ENCODE measurements at places on chromosomes 7 and 10.

DNA sequence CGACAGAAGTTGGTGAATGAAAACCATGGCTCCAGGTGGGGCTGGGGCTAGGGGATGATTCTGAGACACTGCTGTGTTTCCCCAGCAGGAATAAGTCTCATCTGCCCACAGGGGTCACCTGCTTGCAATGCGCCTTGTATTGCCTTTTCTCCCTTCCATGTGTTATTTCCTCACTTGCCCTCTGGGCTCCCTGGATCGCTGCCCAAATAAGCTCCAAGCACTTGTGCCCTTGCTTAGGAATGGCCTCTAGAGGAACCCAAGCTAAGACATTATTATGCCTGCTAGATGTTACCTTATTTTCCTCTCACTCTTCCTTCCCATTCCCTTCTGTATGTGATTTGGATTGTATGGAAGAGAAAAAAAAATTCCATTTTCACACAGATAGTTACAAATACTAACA, 24.8 kb upstream of the PLPP4 start:
- DNase-seq, result no peak

- no peak for DNase-seq
Measured at GRCh38 chr10:27464993-27465392, 39.1 kb upstream of the RAB18 start.

- DNase-seq, result no peak
Measured at GRCh38 chr10:13047529-13048206, 46.2 kb upstream of the CCDC3 start.

GRCh38 chr7:92731335-92732063, 104.9 kb downstream of the CDK6 start:
- DNase-seq, result no peak

DNA sequence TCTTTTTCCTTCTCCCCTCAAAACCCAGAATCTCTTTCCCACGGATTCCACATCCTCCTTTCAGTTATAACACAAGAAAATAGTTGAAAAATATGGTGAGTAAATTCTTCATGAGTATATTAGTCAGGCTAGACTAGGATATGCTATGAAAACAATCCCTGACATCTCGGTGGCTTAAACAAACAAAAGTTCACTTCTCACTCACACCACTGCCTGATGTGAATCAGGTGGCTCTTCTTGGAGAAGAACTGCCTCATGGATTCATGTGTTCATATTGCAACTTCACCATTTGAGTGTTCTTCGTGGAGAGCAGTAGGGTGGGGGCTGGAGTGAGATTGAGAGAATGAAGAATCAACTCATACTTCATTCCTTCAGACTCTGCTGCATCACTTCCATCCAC, 204.1 kb downstream of the PHF14 start:
- DNase-seq, result no peak

DNA sequence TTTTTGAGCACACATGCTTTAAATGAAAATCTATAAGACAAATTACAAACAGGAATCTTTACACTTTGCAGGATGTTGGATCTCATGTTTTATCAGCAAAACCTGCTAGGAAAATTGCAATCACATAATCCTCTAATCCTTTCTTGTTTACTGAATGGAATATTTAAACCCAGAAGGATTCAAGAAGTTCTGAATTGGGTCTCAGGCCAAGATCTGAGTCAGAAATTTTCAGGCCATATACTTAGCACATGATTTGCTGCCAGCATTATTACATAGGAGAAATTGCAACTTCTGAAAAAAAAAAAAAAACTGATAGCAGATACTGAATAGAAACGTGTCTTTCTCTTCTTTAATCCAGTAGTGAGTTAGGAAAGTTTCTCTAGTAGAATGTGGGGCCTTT, 1005.3 kb upstream of the POT1 start:
- DNase-seq, result no peak

- DNase-seq, result no peak
Measured at GRCh38 chr10:84718877-84719616, 390.7 kb downstream of the CCSER2 start.

DNA sequence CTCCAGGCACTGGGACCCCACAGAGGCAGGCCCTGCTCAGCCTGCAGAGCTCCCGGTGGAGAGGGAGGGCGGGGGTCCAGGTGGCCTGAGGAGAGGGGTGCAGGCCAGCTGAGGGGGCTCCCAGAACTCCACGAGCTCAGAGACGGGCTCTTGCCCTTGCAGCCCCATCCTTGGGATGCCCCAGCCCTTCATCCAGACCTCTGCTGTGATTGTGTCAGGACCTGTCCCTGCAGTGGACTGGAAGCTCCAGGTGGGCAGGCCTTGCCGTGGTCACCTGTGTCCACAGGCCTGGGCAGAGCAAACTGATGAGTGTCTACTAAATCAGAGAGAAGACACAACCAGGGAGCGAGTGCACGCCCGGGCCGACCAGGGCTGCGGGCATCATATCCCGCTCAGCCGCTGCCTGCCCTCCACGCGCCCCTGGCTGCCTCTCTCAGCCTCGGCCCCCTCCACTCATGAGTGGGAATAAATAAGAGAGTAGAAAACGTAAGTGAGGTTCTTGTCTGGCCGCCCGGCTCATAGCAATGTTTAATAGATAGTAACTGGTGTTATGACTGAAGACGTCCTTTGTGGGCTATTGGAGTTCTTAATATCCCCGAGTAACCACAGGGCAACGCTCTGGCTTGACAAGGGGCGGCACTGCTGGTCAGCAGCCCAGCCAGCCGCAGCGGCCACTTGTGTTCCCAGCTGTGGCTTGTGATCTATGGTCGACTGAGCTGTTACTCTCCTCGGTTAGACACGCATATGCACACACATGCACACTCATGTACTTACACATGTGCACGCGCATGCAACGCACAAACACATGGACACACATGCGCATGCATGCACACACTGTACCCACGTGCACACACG, 105.6 kb downstream of the LHPP start:
- no peak for DNase-seq

DNA sequence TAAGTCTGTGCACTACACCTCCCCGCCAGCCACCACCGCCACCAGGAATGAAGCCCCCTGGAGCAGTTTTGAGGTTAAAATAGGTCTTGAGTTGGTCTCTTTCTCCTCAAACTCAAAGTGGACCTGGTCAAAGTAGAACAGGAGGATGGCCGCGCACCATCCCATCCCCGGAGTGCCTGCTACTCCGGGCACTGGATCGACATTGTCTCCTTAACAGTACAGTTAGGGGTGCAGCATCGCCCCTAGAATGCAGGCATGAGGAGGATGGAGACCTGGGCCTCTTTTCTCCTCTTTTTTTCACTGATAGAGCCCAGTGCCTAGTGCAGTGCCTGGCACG, 145.5 kb downstream of the SLIT1 start:
- DNase-seq, result no peak

- no peak for DNase-seq
Measured at GRCh38 chr7:2205036-2205780, 27.5 kb downstream of the MAD1L1 start.

DNA sequence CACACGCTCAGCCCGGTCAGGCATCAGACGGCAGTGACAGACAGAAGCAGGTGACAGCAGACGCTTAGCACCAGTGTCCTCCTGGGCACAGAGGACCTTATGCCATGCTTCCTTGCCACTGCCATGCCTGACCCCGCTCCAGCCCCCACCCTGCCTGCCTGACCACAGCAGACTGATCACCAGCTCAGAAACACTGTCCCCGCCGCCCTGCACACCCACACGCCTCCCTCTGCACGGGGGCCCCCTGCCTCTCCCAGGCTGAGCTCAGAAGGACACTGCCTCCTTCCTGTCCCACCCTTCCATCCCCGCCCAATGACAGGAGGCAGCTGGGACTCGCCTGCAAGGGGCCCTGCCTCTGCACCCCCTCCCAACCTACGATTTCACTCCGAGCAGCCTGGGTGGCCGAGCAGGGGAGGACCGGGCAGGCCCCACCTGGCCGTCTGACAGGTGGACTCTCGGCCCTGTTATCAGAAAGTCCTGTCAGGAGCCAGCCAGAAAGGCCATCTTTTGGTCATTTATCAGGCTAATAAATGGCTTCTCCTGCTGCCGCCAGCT, 183.4 kb downstream of the ELFN1 start:
- no peak for DNase-seq

DNA sequence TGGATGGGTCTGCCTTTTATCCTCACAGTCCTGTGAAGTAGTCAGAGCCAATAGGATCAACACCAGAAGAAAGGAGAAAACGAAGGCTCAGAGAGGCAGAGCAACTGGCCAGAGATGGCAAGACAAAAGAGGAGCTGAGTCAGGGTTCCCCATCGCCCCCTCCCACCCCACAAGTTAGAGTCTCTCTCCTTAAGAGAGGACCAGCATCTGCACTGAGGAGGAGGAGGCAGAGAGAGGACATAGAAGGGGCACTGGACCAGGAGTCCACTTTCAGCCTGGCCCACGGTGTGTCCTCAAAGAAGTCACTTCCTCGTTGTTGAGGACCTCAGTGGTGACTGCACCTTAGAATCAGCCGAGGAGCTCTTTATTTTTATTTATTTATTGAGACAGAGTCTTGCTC, 11.6 kb downstream of the SPOCK2 start:
- no peak for DNase-seq

GRCh38 chr7:19972876-19973275, 199.5 kb upstream of the TMEM196 start:
- no peak for DNase-seq

- no peak for DNase-seq
Measured at GRCh38 chr7:30390736-30391636, 87.6 kb downstream of the NOD1 start.

DNA sequence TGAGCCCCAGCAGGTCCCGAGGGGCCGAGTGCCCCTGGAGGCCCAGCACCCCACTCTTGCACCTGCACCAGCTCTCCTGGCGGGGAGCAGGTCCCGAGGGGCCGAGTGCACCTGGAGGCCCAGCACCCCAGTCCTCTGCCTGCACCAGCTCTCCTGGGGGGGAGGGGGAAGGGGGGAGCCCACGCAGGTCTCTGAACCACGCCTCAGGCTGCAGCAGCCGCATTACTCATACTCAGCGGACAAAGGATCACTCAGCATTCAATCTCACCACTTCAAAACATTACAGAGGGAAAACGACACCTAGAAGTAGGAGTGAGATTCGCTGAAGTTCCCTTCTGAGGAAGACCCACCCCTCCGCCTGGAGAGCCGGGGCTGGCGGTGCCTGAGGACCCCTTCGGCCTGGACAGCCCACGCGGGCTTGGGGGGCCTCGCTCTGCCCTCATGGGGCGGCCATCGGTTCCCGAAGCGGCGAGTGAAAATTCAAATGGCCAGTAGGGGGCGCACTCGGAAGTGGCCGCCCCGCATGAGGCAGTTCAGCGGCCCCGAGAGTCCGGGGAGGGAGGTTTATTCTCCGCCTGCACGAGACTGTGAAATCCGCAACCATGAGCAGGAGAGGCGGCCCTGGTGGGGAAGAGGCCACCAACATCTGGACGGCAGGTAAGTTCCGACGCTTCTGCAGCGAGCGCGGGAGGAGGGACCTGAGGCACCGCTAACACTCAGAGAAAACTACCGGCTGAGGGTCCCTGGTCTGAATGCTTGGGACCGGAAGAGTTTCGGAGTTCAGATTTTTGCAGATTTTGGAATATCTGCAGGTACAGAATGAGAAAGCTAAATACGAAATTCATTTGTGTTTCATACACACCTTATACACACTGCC, 1.1 kb upstream of the GPER1 start:
- DNase-seq, result no peak

- no peak for DNase-seq
Measured at GRCh38 chr7:48139459-48139858, 31.8 kb upstream of the ABCA13 start.

- no peak for DNase-seq
Measured at GRCh38 chr10:95395947-95396449, 105.2 kb upstream of the PDLIM1 start.

GRCh38 chr10:63094405-63094804, 38.7 kb upstream of the NRBF2 start:
- DNase-seq, result no peak

GRCh38 chr10:34681933-34682332, 133.2 kb downstream of the PARD3 start:
- no peak for DNase-seq

DNA sequence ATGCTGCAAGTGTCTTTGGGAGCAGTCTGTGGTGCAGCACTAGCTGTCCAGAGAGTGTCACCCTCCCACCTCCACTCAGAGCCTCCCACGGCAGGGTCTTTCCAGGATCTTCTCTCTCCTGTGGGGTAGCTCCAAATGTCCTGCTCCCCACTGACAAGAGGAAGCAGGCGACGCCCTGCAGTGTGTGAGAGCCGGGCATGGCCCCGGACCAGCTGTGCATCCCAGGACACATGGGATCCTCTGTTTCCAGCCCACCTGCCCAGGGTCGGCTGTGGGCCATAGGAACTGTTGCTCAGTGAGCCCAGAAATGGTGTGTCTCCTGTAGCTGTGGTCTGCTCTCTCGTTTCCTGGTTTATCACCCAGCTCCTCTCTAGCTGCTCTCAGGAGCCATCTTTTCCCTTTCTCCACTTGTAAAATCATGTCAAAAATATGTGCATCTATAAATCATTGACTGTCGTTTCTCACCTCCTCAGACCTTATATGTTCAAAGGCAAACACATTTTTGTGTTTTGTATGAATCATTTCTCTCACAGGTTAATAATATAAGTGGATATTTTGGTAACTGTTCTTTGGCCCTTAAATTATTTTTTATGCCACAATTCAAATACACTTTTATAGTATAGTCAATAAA, 74.9 kb downstream of the VWC2 start:
- DNase-seq, result no peak

DNA sequence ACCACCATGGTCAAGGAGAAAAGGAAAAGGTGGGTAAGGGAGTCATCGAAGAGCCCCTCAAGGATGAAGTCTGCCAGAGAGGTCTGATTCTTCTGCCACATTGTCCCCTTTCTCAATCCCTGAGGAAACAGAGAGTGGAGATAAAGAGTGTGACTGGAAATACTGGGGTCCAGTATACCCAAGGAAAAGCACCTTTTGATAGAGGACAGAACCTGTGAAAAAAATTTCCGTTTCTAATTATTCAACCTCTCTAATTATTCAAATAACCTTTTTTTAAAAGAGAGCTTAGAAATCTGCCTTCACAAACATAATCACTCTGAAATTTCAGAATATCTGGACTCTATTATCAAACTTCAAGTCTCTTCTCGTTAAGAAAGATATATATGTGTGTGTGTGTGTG, at the start of gene OR2AE1:
Gene OR2AE1, minus strand, starts transcription at position 101 of the 400 bp plus-strand sequence. Its CDS starts 0 bp downstream, at position 101.
- DNase-seq, result no peak

DNA sequence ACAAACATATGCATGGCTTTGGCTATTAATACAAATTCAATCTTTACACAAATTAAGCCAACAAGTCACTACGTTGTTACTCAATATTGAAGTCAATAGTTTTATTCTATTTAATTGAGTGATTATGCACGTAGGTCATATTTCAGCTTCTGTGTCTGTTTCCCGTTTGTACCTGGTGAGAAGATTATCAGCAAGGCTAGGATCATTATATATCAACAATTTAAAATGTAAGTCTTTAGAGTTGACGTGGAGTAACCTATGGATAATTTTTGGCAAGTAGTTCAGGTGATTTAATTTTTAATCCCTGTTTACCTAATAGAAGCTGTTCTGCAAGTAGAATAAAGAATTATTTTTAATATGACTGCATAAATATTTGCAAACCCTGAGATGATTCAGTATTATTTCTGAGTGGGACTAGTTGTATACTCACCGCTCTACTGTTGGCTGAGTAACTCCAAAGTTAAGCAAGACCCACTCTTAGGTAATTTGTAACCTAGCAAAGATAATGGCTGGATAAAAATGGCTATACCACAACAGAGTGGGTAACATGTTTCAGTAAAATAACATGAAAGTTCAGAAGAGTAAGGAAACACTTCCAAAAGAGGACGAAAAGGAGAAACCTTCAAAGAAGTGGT, 161.0 kb downstream of the HGF start:
- DNase-seq, result no peak
